Suprapubic skin (tissue), 4 donors: ENCODE measurements at places on chromosomes 7 and 10.

- DNase-seq: no peak
Observed at GRCh38 chr7:82841828-82842227, 320.9 kb downstream of the PCLO start.

GRCh38 chr7:47556511-47557180 lies 25.3 kb downstream of the TNS3 start:
- no peak for DNase-seq

DNA sequence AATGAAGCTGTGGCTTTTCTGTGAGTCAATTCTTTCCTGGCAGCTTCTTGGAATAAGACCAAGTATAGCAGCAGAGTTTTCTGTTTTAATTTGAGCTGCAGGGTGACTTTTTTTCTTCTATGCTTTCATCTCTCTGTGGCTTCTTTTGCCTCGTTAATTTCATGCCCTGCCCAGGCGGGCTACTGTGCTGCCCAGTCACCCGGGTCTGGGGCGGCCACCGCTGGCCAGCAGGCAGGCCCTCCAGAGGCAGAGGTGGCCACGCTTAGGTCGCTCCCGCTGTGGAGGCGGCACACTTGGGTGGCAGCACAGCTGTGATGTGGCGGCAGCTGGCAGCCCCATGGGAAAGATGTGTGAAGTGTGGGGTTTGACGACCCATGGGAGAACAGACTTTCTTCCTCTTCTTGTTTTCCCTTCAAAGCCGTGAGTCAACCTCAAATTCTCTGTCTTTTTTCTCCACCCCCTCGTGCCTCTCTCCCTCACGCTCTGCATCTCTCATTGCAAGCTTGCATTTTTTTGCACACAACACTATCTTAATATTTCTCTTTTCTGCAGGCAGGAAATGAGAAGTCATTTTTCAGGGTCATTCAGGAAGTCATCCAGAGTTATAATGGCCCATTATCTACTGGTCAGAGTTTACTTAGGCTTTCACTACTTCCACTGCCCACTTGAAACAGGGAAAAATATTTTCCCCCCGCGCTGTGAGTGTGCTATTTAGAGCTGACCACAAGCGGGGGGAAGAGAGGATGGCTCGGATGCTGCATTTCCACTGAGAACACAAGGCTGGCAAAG lies 67.8 kb downstream of the EGFR start:
- DNase-seq: no peak

GRCh38 chr10:30045961-30046360 lies 13.4 kb downstream of the JCAD start:
- DNase-seq: no peak

GRCh38 chr10:67837541-67838314 lies at the start of gene DNAJC12:
TSS of gene DNAJC12 (minus strand) at chr10:67838188. CDS start at chr10:67838011, 177 bp downstream.
- DNase-seq: no peak

DNA sequence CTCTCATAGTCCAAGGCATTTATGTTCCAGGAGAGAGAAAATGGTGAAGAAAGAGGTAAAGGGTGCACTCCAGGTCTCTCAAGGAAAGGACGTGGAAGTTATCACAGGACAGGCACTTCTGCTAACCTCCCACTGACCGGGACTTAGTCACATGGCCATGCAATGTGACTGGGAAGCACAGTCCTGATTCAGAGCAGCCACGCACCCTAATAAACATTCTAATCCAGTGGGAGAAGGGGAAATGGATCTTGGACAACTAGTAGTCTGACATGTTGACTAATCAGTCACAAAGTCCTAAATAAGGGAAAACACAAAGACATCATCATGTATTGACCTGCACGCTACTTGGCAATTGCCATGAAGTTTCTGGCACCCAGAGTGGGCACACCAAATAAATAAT lies 417.5 kb upstream of the ZMIZ1 start:
- no peak for DNase-seq

DNA sequence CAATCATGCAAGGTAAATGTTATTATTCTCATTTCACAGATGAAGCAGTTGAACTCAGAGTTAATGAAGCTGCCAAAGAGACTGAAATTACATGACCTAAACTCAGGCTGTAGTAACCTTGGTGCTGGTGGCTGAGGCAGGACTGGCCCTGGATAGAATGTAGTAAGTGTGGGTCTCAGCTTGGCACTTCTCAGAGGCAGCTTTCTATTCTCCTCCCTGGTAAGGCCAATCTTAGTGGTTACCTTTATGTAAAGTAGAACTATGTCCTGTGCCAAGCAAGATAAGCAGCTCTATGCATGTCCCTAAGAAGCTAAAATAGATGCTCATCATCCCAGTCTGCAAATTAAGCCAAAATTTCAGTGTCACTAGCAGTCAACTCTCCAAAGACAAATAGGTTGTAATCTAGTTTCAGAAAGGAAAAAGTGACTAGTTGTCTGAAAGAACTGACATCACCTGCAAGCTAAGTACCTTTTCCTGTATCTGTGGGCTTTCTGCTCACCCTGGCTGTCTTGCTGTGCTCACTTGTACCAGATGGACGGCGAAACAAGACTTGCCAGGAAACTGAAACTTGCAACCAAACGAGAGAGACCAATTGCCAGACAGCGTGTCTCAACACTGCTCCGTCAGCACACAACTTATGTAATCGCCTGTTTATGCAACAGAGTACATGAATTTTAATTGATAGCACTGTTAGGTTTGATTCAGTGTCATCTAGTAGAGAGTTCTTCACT lies 43.7 kb downstream of the CH25H start:
- peak; percentile 74 for DNase-seq

DNA sequence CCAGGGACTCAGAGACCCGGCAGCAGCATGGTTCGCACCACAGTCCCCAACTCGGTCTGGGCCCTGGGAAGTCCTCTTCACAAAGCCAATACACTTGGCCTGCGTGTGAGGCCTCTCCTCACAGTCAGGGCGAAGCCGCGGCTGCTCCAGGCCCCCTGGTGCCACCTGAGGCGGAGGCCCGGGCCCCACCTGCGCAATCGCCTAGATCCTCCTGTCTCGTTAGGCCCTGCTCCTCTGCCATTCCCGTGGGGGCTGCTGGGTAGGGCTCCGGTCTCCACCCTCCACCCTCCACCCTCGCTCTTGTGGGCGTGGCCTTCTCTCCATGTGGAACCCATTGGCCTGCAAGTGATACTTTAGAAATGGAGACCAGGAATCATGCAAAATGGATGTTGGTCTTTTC lies 553.3 kb downstream of the INHBA start:
- peak; percentile 60 for DNase-seq

DNA sequence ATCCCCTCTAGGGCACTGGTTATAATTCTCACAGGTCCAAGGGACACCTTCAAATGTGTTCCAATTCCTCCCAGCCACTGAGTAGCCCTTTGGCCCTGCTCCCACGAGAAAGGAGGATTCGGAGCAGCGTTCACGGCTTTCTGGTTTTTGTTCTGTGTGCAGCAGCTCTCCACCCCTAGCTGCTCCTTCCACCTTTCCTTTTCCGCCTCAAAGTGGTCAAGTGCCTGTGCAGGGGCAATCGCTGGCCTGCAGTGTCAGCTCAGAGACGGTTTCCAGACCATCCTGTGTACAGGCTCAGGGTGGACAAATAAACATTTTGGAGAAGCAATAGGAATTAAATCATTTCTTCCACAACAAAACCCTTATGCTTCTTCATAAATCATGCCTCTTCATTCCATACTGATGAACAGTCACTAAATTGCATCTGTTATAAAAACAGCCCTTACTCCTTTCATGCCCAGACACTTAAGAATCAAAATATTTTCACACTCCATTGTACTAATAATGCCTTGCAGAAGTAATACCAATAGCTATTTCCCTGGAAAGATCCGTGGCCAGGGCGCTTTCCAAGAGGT lies 1.1 kb downstream of the KIAA1549 start:
- no peak for DNase-seq

DNA sequence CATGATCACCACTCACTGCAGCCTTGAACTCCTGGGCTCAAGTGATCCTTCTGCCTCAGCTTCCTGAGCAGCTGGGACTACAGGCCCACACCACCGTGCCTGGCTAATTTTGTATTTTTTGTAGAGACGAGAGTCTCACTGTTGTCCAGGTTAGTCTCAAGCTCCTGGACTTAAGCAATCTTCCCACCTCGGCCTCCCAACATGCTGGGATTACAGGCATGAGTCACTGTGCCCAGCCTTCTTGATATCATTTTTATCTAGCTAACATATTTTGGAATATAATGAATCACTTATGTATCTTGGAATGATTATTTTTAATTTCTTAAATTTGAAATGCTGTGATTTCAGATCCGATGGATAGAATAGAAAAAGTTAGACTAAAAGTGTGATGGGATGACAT lies 18.4 kb downstream of the ARL4A start:
- DNase-seq: no peak
